Stimulated activated CD4-positive, alpha-beta T cell treated with anti-CD3 and anti-CD28 coated beads, Interleukin-2, amount 100 ng/mL, for 24 hours (primary cell): ENCODE measurements at places on chromosomes 2 and 18.
A peak's percentile ranks its signal among the peaks of the same experiment; 100 is the strongest.

GRCh38 chr2:240563951-240564560 is 3.9 kb downstream of the DUSP28 start:
- peak; percentile 18 for DNase-seq

- no peak for DNase-seq
These were observed 56.7 kb downstream of the GPR39 start for GRCh38 chr2:132473174-132473883.

DNA sequence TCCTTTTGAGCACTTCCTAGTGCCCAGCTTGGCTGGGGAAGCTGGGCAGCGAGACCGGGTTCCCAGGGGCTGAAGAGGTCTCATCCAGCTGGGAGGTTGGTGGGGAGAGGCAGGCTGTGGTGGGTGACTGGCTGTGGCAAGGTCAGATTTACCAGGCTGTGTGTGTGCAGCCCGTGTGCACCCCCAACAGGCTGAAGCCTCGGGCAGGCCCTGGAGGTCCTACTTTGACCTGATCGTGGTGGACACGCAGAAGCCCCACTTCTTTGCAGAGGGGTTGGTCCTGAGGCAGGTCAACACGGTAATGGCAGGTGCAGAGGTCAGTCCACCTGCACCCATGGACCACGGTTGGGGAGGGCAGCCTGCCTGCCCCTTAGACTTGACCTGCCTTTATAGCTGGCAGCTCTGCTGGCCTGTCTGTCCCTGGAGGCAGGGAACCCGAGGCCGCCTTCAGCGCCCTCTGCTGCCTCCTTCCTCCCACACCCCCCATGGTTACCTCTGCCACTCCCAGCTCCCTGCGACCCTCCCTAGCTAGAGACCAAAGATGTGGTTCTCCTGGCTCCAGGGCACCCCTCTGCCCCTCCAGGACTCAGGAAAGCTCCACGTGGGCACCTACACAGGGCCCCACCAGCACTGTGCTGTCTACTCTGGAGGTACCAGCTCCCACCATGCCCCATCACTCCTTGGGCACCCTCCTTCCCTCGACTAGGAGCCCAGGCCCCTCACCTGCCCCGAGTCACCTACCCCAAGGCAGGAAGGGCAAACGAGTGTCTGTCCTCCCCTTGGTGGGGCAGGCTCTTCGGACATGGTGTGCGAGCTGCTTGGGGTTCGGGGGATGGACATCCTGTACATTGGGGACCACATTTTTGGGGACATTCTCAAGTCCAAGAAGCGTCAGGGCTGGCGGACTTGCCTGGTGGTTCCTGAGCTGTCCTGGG is 4.0 kb downstream of the NT5DC4 start:
- no peak for DNase-seq

- DNase-seq = no peak
These were observed 16.6 kb downstream of the CFLAR start for GRCh38 chr2:201132518-201132917.

DNA sequence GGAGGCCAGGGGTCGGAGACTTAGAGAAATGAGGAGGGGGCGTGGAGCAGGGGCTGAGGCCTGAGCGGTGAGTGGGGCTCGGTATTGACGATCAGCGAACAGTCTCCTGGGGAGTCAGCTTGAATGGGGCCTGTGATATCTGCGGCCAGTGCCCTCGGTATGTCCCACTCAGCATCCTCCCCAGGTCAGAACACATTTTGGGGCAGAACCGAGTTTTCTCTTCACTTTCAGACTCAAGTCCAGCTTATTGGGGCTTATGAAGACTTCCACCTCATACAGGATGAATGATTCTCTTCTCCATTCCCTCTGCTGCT is 82.6 kb downstream of the RRM2 start:
- DNase-seq = no peak

DNA sequence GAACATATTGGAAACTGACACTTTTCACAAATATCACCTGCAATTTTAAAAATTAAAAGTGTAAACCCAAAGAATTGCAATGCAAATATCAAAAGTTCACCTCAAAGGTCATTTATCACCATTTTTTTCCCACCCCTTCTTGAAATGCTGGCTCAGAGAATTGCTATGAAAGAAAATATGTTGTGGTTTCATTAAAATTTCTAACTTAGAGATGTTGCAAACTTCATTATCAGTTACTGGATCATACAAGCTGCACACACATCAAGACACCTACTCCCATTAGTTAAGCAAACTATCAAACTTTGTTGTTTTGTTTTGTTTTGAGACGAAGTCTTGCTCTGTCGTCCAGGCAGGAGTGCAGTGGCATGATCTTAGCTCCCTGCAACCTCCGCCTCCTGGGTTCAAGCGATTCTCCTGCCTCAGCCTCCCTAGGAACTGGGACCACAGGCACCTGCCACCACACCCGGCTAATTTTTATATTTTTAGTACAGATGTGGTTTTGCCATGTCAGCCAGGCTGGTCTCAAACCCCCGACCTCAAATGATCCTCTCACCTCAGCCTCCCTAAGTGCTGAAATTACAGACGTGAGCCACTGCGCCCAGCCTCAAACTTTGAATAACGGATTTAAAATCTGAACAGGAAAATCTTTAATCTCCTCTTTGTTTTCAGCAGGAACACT is 37.0 kb downstream of the STK39 start:
- DNase-seq = no peak

- DNase-seq = no peak
These were observed 23.7 kb upstream of the ACKR3 start for GRCh38 chr2:236545814-236546480.

GRCh38 chr2:214503568-214503967 is 92.7 kb downstream of the VWC2L start:
- DNase-seq = no peak

GRCh38 chr2:105814291-105814940 is 69.7 kb downstream of the NCK2 start:
- DNase-seq = no peak

GRCh38 chr2:32558492-32558891 is 69.4 kb upstream of the TTC27 start:
- no peak for DNase-seq

DNA sequence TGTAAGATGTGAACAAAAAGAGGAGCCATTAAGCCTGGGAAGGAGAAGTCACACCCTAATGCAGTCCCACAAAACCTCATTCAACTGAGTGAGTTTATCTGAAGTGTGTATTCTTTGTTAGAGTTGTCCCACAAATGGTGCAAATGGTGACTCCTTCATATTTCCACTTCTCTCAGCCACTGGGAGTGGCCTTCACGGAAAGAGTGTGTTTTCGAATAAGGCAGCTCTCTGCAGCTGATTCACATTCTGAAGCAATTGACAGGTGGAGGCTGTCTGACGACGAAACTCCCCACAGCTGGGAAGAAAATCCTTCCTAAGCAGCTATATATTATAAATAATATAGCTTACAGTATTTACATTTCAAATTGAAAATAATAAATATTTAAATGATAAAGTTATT is 318.8 kb upstream of the TMEFF2 start:
- DNase-seq = no peak

GRCh38 chr18:635171-635570 is 22.3 kb upstream of the TYMS start:
- DNase-seq = no peak

- no peak for DNase-seq
These were observed 63.5 kb downstream of the TGIF1 start for GRCh38 chr18:3513481-3513880.

DNA sequence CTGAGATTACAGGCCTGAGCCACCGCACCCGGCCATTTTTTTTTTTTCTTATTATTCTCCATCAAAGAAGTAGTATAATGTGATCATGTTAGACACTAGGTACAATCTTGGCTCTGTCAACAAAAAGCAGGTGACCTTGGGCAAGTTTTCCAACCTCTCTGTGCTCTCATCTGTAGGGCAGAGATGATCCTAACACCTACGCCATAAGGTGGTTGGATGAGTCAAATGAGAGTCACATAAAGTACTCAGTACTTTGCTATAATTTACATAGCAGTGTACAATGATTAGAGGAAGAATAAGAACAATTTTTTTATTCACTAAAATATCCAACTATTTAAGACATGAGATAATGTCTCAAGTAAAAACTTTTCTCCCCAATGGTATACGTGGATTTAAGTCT is 128.6 kb downstream of the TGIF1 start:
- no peak for DNase-seq

GRCh38 chr2:68487773-68488355 is 20.5 kb downstream of the APLF start:
- DNase-seq = no peak

GRCh38 chr18:43751203-43751602 is 473.9 kb upstream of the SYT4 start:
- no peak for DNase-seq

DNA sequence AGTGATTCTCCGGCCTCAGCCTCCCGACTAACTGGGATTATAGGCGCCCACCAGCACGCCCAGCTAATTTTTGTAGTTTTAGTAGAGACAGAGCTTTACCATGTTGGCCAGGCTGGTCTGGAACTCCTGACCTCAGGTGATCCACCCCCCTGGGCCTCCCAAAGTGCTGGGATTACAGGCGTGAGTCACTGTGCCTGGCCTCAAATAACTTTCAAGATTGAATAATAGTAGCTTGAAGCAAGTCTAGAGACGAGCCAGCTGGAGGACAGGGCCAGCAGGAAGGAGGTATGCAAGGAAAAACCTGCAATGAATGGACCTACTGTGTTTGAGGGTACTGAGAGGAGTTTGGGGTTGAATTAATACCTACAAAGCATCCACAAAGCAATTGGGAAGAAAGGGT is 87.5 kb downstream of the MSH2 start:
- DNase-seq = no peak

- no peak for DNase-seq
These were observed 5.8 kb upstream of the OXER1 start for GRCh38 chr2:42769583-42770287.

DNA sequence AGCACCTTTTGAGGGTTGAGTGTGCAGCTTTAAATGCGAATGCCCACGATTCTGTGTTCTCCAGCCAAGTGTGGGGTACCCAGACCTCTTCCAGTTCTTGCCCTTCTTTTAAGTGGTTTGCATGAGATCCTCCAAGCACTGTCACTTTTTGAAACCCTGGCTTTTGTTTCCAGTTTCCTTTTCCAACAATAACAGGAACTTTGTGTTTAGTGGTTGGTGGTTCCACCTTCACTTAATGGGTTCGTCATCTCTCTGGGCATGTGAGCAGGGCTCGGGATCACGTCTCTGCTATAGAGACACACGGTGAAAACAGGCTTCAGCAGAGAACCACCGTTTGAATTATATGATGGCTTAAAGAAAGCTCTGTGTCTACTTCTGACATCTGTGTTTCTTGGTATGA is 197.6 kb downstream of the LDLRAD4 start:
- DNase-seq = no peak

DNA sequence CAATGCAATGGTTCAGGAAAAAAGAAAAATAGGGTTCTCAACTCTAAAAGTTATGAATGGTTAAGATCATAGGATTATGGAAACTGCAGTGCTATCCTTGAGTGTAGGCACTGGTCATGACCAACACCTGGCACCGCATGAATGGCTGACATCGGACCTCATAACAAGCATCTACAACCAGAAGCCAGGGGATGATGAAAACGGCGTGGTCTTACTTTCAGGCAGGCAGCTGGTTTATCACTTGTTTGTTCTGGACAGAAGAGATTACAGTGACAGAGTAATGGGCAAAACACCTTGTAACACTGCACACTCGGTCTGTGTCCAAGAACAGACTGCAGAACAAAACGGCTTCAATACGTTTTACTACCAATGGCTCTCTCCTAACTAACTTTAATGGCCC is 132.8 kb downstream of the STK39 start:
- no peak for DNase-seq

DNA sequence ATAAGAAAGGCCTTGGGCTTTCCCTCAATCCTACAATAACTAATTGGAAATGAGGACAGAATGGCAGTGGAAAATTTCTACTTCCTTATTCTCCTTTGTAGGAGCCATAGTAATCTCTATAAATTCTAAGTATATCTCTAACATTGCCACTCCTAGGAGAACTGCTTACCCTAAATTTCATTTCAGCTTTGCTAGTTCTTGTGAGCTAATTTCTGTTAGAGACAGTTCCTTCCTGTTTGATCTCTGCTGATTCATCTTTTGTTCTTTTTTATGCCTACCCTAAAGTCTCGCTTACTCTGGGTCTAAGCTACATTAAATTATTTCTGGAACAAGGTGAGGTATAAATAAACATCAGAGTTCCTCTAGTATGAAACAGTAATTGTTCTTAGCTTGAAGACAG is 25.7 kb downstream of the ABHD3 start:
- no peak for DNase-seq

DNA sequence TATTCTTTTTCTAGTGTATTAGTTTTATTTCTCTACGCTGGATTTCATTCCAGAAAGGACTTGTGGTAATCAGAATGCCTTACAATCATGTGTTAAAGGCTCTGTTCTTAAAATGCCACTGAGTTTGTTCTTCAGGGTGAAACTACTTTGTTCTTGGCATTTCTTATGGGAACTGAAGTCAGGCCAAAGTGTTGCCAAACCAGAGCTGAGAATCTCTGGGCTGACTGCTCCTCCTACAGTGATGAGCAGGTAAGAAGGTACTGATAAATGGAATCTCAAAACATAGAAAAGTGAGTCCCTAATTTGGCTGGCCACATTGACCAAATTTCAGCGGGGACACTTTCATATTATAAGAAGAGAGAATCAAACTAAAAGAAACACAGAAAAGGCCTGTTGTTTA is 55.1 kb upstream of the ZNF397 start:
- DNase-seq = no peak

DNA sequence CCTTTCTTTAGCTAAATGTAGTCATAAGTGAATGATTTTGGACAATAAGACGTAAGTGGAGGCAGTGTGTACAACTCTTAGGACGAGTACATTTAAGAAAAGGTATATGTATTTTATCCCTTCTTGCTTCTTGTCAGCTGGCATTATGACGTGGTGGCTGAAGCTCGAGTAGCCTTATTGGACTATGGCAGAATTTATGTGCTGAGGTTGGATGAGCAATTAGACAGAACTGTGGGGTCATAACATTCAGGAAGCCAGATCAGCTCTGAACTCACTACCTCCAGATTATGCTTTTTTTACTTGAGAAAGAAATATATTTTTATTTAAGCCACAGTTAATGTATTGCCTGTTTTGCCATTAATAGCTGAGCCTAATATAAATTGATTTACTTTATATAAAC is 661.5 kb downstream of the ERBB4 start:
- no peak for DNase-seq

DNA sequence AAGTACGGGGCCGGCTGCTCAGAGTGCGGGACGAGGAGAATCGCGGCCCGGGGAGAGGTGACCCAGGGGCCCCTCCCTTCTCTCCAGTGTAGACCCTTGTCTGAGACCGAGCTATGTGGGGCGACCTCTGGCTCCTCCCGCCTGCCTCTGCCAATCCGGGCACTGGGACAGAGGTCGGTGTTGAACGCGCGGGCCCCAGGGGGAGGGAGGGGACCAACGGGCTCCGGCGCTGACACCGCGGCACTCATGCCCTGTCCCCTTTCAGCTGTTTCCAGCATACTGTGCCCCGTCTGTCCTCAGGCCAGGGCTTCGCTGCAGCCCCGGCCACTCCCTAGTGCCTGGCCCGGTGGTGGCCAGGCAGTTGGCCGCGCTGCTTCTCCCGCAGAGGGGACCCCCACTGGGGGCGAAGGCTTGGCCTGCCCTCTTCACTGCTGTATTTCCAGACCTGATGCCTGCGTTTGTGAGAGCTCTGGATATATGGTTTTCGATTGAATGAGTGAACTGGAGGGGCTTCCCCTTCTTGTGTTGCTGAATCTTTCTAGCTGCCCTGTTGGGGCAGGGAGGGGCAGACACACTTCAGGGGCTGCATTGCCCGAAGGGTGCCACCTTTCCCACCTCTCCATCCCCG is 809 bp downstream of the DBI start:
- DNase-seq = peak; percentile 61

- DNase-seq = no peak
These were observed 9.3 kb upstream of the AGBL5 start for GRCh38 chr2:27042159-27042661.

- DNase-seq = no peak
These were observed 99.0 kb downstream of the EPB41L3 start for GRCh38 chr18:5444847-5445246.

GRCh38 chr2:73759285-73759764 is 20.6 kb downstream of the DUSP11 start:
- DNase-seq = no peak
